ENCODE measurements at places on chromosomes 5 and 9.
A peak's percentile ranks its signal among the peaks of the same experiment; 100 is the strongest.

DNA sequence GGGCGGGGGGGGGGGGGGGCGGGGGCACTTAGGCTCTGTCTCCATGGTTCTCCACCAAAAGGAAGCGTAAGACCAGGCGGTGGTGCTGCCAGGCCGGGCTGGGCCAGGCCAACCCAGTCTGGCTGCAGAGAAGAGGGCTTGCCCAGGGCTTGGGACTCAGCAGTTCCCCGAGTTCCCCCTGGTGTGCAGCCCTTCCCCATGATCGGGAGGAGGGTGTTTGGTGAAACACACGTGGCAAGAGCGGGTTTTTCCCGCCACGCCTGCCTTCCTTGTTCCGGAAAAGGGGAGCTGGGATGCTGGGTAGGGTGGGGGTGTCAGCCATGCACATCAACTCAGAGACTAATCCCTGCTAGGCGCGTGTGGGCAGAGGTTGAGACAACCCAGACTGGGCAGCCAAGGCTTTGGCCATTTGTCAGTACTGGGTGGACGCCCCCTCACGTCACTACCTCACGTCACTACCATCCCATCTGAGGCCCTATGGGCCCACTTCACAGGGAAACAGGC is 32.9 kb downstream of the PRRX2 start:
- DNase-seq: no peak

GRCh38 chr9:124180557-124180956 is 77.2 kb upstream of the NEK6 start:
- peak; percentile 34 for DNase-seq

- DNase-seq: no peak
These were observed 105.2 kb downstream of the DAB2IP start for GRCh38 chr9:121756474-121757280.

GRCh38 chr5:52587131-52587530 is 200.6 kb upstream of the ITGA1 start:
- no peak for DNase-seq

DNA sequence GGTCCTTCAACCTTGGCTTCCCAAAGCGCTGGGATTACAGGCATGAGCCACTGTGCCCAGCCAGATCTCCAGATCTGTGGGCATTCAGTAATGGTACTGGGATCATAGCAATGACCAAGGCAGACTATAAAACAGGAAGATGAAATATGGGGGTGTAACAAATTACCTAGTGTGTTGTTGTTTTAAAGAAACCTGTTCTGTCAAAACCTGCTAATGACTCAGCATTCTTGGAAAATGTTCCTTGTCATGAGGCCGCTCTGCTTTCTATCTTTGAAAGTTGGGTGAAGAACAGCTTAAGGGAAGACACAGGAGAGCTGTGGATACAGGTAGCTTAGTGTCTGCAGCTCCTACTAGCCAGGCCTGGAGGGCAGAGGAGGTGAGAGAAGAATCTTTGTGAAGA is 19.4 kb downstream of the TARS1 start:
- no peak for DNase-seq

GRCh38 chr5:78113689-78114264 is 180.7 kb downstream of the AP3B1 start:
- no peak for DNase-seq

DNA sequence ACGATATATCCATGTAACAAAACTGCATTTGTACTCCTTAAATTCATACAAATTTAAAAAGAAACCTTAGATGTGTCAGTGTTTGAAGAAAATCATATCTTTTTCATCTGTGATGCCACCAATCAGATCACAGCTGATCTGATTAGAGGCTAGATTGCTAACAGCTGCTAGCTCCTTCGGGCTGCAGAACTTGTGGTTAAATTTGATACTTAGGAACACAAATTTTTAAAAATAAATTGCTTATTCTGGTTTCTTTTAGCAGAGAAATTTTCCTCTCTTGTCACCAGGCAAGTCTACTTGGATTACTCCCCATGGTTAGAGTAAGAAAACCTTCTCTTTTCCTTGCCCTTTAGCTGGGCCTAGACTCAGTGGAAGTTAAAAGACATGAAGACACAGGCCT is 94.6 kb upstream of the RANBP6 start:
- DNase-seq: no peak

DNA sequence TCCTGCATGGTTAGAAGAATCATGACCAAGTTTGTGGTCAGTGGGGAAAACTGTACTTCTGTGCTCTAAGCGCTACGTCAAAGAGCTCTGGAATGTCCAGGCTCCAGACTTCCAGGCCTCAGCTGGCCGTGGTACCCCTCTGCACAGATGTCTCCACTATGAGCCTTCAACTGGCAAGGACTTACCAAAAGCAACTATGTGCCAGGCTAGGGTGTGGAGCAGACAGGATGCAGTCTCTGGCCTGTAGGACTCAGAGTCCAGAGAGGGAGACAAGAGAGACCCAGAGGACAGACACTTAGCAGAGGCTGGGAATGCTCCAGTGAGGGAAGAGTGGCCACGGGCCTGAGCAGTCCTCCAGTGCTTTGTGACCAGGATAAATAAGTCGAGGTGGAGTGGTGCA is 31.0 kb upstream of the TCF7 start:
- DNase-seq: no peak

DNA sequence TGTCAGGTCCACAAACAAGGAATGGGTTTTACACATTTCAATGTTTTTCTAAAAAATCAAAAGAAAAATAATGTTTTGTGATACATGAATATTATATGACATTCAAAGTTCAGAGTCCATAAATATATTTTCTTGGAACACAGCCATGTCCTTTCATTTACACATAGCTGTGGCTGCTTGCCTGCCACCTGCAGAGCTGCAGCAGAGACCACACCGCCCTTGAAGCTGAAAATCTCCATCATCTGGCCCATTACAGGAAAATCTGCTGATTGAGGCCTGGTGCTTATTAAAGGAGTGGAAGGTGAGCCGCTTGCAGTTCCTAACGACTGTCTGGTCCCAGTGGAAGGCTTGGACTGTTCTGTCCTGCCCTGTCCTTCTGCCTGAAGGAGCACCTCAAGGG is 232.6 kb upstream of the ADAMTS16 start:
- DNase-seq: no peak

DNA sequence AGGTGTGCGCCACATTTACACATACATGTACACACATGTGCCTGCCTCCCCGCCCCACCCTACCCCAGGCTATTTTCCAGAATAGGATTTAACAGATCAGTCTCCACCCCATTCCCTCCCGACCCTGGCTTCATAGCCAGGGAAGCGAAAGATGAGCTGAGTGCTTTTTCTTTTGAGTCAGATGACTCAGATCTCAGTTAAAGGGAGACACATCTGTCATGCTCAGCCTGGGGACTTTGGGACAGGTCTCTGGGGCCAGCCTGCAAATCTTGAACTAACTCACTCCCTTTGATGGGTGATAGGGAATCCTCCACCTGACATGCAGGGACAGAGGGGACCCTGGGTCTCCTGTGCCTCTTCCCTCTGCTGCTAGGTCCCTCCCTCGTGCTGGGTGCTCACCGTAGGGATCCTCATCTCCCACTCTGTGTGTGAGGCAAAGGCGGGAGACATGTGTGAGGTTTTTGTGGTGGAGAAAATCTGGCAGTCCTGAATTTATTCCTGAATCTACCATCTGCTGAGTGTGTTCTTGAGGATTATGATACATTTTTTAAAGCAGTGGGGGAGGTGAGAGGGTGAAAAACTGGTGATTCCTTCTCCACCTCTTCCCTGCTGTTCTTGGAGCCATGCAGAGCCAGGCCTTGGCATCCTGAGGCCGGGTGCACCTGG is 37.7 kb downstream of the NEUROG1 start:
- no peak for DNase-seq

DNA sequence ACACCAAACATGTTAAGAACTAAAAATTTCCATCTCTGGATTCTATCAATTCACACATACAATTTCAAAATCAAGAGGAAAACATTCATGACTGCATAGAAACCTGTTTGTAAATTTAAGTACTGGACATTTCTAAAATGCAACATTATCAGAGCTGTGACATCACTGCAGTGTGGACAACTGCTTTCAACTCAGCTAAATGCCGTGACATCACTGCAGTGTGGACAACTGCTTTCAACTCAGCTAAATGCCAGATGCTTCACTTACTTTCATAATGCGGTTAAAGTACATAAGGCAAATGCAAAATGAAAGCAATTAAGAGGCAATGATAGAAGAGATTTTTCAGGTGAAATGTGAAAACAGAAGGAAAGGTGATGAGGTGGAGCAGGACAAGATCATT is 161.5 kb downstream of the ARL15 start:
- DNase-seq: no peak

DNA sequence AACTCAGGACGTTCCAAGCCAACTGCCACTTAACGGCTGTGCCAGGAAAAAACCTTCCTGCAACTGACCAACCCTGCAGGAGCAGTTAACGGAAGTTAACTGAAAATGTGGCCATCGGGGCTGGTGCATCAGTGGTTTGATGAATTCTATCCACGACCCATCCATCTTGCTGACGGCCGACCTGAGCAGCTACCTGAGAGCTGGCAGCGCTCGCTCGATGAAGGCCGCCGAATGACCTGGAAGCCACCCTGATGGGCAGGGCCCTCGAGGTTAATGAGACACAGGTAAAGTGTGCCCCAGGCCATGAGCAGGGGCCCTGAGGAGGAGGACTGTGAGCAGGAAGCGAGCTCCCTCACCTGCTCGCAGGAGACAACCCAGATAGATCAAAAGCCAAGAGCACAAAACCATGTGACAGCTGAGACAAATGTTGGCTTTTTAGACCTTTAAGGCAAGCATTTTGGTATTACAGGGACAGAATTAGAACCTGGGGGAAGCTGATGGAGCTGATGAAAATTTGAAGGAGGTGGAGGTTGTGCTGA is 35.3 kb upstream of the FLT4 start:
- DNase-seq: no peak

- no peak for DNase-seq
These were observed 238.7 kb downstream of the EFNA5 start for GRCh38 chr5:107431998-107432397.

- no peak for DNase-seq
These were observed 66.5 kb upstream of the SMIM15 start for GRCh38 chr5:61228691-61229280.

- no peak for DNase-seq
These were observed 19.2 kb upstream of the MTMR12 start for GRCh38 chr5:32331935-32332274.
